ENCODE measurements at places on chromosomes 5 and 9.

DNA sequence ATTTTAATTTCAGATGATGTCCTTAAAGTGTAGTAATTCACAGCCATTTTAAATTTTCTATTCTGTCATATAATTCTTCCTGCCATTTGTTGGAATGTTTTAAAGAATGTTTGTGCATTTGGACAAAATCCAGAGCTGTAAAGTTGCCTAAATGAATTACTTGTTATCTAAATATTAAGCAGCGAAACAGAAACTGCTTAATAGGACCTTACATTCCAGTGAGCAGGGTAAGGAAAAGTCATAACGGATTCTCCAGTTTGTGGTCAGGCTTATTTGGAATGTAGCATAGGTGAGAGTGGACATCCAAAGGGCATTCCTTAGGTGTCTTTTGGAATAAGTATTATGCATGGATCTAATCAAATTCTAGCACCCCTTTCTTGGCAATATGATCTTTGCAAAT is 410.4 kb upstream of the PTPRD start:
- no peak for DNase-seq

DNA sequence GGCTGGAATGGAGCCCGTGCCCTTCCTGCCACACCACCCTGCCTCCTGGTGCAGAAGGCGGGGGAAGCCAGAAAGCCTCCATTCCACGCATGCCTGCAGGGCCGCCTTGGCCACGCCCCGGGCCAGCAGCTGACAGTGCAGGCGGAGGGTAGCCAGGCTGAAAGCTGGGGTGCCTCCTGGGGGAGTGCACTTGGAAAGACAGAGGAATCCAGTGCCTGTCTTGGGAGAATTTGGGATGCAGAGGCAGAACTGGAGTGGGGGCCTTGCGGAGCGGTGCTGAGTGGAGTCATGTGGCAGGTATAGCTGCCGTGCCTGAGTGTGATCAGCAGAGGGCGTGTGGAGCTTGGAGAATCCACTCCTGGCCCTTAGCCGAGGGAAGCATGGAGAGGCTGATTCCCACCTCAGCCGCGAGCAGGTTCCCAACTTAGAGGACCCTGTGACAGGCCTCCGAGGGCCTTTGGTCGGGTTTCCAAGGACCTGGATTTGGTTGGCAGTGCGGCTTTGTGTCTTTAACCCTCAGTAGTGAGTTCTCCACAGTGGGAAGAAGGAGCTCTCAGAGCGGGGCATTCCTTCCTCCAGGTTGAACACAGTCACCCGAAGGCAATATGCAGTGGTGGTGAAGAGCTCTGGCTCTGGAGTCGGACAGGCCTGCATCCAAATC is 9.1 kb upstream of the URM1 start:
- DNase-seq, result peak; percentile 39

DNA sequence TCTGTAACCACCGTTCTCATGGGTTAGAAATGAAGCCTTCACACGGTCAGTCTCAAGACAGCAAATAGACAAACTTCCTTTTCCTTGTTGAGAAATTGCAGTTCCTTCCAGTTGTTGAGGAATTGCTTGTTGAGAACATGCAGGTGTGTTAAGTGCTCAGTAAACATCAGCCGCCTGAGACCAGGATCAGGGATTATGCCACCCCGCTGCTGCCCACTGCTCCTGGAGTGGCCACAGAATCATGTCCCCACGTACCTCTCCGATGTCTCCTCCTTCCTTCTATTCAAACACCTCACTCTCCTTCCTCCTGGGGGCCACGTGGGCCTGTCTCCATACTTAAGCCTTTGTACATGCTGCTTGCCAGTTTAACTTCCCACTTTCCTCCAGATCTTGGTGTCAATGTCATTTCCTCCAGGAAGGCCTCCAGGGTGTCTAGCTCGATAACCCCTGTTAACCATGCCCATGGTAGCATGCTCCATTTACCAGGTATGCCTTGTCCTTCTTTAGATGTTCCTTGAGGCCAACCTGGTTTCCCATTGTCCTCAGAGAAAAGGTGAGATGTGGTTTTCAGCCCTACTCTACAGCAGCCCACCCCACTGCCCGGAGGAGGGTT is 33.8 kb upstream of the RPL26L1 start:
- DNase-seq, result no peak

DNA sequence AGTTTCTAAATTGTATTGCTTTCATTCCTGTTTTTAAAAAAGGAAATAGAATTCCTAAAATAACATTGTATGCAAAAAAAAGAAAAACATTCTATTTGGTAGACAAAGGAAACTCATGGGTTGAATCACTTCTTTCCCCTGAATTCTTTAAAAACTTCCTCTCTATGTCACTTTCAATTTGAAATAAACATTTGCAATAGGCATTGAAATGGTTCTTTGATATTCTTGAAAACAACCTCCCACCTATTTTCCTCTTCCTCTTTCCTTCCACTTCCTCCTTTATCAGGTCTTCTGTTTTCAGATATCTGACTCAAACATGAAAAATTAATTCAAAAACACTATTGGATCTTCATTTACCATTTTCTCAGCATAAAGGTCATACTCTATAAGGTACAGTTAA is 442.0 kb upstream of the MEF2C start:
- no peak for DNase-seq

- DNase-seq, result no peak
Observed at GRCh38 chr9:108474356-108474755, 381.4 kb downstream of the ACTL7B start.

Measured in stimulated activated CD8-positive, alpha-beta memory T cell treated with anti-CD3 and anti-CD28 coated beads, Interleukin-4, amount 100 ng/mL, for 4 hours (primary cell).